ENCODE measurements at places on chromosomes 1 and 21. TPM values are rescaled to one million over a fixed set of nuclear protein-coding genes. Genes with fewer than 3 reads are reported as not detected.

Gene PDIK1L
- 5.5 TPM for total RNA-seq

GRCh38 chr1:118151312-118151937 is 33.6 kb downstream of the SPAG17 start:
- no peak for DNase-seq
- no peaks in the 10 kb centered on the region for H3K4me1 ChIP-seq
- H3K27me3 ChIP-seq: no peaks in the 10 kb centered on the region
- no peak overlapping the region for H3K27ac ChIP-seq

GRCh38 chr1:14782741-14783591 is 184.5 kb downstream of the KAZN start:
- H3K27ac ChIP-seq: no peak overlapping the region
- no peaks in the 10 kb centered on the region for H3K36me3 ChIP-seq
- no peak overlapping the region for H3K4me3 ChIP-seq
- no peaks in the 10 kb centered on the region for H3K27me3 ChIP-seq
- no peak for DNase-seq
- no peaks in the 10 kb centered on the region for H3K4me1 ChIP-seq

DNA sequence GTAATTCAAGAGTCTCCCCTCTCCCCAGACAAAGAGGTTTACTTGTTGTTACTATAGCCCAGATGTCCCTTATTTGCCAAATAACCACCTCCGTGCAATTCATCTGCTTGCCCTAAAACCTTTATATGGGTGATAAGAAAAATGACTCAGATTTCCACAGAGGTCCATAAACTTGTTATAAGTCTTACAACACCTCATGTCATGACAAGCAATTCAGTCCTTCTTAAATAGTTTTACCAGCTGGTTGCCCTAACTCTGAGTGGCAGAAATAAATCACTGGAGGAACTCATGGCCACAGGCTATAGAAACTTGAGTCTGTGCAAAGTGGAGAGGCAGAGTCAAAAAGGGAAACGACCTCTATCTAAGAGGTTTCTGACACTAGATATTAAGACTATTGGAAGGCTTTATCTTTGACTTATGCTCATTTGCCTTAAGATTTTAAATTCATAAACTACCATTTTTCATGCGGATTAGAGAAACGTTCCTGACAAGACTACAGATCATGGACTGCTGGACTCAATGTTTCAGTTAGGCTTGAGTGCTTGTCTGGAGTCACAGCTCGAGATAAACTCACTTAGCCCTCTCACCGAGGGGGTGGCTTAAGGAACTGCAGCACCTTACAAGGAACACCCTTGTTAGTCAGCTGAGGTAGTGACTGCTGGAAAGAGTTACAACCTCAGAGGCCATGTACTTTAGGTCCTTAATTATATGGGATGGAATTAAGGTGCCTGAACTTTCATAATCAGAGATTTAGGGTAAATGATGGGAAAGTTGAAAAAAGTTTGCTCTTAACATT is 662.5 kb upstream of the USP24 start:
- no peak overlapping the region for H3K27ac ChIP-seq
- H3K27me3 ChIP-seq: no peaks in the 10 kb centered on the region
- no peaks in the 10 kb centered on the region for H3K36me3 ChIP-seq
- no peak overlapping the region for H3K4me3 ChIP-seq
- DNase-seq: no peak
- H3K4me1 ChIP-seq: peaks cover 3% of the 10 kb centered on the region

GRCh38 chr21:45552696-45553391 is 10.6 kb upstream of the SLC19A1 start:
- no peak for DNase-seq
- H3K4me1 ChIP-seq: peaks cover 15% of the 10 kb centered on the region
- no peaks in the 10 kb centered on the region for H3K36me3 ChIP-seq
- H3K27ac ChIP-seq: no peak overlapping the region
- no peaks in the 10 kb centered on the region for H3K27me3 ChIP-seq
- H3K4me3 ChIP-seq: no peak overlapping the region

DNA sequence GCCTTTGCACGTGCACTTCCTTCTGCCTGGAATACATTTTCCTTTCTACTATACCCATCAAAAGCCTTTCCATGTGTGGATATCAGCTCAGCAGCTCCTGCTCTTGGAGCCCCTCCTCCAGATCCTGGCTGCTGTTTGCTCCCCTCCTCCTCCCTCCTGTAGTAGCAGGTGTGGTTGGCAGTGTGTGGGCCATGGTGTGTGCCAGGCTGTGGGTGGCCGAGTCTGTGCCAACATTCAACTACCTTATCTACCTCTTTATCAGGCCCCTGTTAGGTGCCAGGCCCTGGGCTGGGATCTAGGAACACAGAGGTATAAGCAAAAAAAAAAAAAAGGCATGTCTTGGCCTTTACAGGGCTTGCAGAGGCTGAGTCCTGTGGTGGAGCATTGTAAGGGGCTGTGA is 180.6 kb upstream of the JUN start:
- DNase-seq: no peak
- H3K36me3 ChIP-seq: no peaks in the 10 kb centered on the region
- peaks cover 15% of the 10 kb centered on the region for H3K4me1 ChIP-seq
- H3K27ac ChIP-seq: no peak overlapping the region
